Adipocyte (in vitro differentiated cells): ENCODE measurements at places on chromosomes 5 and 9.

DNA sequence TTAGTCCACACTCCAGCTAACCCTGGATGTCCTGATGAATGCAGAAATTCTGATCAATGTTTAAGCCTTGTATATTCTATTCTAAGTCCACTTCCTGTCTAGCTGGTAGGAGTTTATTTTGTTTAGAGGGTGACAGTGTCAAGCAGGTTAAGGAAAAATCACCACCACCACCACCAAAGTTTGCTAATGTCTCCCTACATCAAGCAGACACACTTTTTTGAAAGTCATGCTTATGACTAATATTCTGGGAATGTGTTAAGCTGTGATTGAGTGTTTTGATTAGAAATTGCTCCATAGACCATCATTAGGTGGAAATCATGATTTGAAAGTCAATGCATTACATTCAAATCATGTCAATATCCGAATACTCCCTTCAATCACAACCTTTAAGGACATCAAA lies 1530.1 kb downstream of the MAT2B start:
- DNase-seq, result no peak

DNA sequence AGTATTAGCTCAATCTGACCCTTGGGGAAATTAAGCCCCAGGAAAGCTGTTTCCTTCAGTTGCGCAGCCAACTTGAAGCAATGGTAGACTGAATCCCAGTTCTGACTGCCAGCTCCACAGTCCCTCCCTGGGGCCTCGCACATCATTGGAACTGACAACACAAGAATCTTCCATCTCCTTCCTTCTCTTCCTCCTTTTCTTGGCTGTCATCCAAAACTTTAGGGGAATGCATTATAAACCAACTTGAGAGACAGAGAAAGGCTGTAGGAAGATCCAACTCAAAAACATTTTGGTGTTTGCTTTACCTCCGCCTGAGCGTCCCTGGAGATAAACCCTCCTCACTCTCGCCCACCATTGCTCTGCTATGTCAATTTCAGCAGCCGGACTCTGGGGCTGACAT lies 16.6 kb downstream of the KCNIP1 start:
- DNase-seq, result no peak

DNA sequence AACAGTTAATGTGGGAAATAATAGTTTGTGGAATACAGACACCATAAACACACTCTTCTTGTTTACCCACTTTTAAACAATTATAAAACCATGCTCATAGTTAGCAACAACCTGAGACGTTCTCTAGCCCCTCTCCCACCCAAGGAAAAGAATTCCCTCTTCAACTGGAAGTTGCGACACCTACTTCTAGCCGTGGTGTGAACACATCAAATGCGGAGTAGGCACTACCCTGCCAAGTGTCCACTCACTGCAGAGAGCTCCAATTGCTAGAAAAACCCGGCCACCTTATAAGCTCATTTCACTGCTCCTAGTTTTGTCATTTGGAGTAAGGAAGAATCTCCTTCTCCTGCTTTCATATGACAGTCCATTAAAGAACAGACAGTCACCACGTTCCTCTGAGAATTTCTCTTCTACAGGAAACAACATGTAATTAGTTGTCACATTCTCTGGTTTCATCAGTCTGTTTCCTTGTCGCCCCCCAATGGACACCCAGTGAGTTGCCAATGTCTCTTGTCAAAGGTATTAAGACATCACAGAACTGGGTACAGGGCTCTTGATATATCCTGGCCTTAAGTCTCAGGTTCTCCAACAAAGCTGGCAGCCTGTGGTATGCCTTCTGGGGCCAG lies 47.3 kb downstream of the PRLR start:
- peak; percentile 52 for DNase-seq

- peak; percentile 21 for DNase-seq
These were observed 493.0 kb downstream of the CAAP1 start for GRCh38 chr9:26399556-26399955.

DNA sequence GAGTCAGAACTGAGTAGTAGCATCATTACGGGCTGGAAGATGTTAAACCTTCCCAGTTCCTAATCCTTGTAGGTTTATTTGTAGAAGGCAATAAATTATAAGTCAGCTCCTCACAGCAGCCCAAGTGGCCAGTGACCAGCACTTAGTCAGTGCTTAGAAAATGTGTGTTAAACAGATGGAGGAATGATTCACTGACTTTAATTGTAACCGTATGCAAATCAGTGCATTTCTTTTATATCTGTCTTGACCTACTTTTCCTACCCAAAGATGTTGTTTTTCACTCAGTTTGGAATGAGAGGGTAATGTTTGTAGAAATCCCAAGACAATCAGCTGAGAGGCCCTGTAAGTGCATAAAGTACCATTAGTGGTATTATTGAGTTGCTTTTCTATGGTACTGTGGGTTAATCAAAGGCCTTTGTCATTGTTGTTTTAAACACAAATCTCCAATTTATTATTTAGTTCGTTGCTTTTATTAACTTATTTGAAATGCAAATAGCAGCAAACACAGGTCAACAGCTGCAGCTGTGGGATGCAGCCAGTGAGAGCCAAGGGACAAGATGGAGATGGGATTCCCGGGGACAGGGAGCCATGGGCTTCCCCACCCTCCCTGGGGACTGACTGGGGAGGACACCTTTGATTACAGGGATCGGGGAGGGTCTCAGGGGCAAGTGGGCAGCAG lies 49.8 kb downstream of the MAP1B start:
- DNase-seq, result peak; percentile 85

GRCh38 chr5:96582343-96582742 lies 79.8 kb upstream of the CAST start:
- no peak for DNase-seq
